ENCODE measurements at places on chromosomes 2 and 18.

DNA sequence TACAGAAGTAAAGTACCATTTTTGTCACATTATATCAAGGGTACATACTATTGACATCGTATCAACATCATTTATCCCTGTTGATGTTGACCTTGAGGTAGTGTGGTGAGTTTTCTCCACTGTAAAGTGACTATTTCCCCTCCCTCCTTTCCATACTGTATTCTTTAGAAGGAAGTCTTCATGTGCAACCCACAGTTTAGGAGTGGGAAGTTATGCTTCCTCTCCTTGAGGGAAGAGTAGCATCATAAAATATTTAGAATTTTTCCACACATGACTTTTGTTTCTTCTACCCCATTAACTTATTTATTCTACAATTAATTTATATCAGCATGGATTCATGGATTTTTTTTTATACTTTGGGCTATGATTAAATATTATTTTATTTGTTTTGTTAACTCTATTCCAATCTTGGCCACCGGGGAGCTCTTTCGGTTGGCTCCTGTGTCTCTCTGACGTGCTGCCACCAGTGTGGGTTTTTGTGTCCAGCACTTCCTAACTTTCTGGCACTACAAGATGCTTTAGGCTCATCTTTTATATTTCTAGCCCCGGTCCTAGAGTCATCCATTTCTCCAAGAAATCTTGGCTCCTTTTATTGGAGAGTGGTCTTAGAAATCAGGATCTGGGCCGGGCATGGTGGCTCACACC, 19.0 kb downstream of the AQP12B start:
- DNase-seq = no peak

DNA sequence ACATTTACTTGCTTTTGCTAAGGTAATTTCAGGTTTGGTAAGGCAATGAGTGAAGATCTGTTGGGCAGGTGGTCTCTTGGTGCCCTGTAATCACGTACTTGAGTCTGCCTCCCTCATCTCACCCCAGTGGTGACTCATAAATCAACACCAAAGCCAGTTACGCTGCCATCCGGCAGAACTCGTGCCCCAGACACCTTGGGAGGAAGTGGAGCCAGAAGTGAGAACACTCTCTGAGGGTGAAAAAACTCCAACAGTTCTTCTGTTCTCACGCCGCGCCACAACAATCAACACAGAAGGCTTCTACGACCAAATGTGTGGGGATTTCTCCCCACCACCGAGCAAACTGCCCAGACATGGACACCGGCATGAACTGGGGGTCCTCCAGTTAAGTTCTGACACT, 206.2 kb downstream of the ARL4C start:
- DNase-seq = no peak

GRCh38 chr2:67616749-67617148, 219.6 kb downstream of the ETAA1 start:
- no peak for DNase-seq

GRCh38 chr2:237068005-237068576, 17.6 kb upstream of the COPS8 start:
- no peak for DNase-seq

DNA sequence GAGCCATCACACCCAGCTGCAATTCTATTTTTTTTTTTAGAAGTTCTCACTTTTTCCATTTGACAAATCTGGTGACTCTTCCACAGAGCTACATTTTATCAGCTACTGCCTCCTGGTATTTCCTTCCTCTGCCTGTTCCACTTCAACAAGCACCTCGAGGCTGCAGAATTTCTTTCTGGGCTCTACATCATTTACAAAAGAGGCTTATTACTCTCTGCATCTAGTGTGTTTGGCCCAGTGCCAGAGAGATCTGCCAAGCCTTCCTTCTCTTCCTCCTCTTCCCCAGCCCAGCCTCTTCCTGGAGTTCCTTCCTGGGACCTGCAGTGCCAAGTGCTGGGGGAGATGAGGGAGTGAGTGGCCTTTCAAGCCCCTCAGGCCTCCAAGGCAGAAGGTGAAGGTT, 119.6 kb upstream of the ITGA6 start:
- DNase-seq = no peak

DNA sequence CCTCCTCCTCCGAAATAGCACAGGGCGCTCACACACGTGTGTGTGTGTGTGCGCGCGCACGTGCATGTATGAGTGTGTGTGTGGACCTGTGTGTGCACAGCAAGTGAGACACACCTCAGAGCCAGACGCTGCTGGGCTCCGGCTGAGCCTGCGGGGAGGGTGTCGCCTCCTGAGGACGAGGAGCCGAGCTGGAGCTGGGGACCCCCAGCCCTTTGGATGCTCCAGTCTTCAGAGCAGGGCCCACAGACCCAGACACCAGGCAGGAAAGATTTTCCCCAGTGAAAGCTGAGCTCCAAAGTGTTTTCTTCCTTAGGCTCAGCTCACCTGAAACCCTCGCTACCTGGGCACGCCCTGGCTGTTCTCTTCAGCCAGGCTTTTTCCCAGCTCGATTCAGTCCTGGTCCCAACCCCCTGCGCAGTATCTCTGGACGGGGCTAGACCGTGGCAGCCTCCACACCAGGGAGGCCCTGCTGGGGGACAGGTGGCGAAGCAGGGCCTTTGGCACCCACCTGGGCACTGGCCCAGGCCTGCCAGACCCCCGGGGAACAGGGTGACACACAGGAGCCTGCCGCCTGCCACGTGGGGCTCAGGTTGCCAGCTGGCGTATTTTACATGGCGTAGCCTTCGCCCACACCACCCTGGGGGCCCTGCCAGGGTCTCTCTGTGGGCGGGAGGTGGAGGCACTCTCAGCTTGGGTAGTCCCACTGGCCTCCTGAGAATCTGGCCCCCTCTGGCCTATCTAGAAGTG, 36.2 kb downstream of the PDIA6 start:
- no peak for DNase-seq

DNA sequence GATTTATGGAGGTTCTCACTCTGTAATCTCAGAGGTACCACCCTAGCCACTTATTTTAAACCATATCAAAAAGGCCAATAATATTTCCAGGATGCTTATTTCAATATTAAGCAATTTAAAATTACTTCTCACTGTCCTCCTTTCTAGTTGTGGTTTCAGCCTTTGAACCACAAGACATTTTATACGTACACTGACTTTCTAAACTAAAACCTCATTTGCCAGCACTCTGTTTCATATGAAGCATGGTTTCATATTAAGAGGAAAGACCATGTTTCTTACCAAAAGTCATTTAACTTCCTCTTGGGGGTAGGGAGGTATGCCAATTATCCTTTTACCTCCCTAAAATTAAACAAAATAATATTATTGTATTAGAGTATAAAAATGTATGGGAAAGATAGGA, 399.8 kb downstream of the CDH7 start:
- DNase-seq = no peak

GRCh38 chr18:50218432-50219197, 23.7 kb upstream of the MYO5B start:
- no peak for DNase-seq

GRCh38 chr18:48135436-48135966, 205.0 kb upstream of the SMAD2 start:
- DNase-seq = no peak

DNA sequence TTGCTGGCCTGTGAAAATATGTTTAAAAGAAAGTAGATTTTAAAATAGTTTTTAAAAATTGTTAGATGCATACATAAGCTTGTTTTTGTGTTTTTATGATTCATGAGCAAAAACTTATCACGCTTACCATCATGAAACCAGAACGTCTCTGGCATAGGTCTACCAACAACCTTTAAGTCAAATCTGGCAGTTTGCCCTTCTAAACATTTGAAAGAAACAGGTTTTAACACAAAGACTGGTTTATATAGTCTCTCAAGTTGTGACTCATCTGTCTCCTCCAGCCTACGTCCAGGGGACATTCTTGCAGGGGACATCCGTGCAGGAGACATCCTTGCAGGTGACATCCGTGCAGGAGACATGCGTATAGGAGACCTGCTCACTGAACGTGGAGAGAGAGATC, 29.6 kb downstream of the TTN start:
- DNase-seq = no peak

- no peak for DNase-seq
Measured at GRCh38 chr2:20181761-20182160, 43.2 kb downstream of the SDC1 start.

DNA sequence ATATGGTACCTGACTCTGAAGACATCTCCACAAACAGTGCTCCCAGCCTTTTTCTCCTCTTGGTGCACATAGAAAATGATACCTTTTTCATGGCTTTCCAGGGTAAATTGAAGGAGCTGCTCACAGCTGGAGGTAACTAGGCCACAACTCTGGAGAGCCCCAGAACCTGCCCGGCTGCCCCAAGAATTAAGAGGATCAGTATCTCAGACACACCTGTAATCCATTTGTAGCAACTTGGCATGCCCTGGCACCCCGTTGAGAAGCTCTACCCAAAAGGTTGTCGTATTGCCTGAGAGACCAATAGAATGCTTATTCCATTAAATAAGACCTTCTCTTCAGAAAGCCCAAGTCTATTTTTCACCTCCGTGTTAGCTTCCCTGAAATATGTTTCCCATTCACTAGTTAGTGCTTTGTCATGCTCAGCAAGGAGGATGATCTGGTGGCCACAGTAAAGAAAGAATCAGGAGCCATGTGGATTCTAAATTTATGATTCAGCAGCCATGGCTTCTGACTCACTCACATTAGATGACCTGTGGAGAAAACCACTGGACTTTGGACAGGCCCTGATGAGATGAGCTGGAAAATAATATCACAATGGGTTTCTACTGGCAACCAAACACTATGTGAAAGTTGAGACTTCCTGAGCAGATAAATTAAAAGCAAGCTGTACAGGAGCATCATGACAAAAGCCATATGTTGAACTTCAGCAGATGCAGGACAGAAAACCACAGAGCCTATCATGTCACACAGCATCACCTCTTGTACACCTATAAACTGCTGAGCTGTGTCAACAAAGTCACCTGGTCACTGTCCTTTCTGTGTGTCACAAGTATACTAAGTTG, 253.3 kb upstream of the OSR1 start:
- DNase-seq = no peak

DNA sequence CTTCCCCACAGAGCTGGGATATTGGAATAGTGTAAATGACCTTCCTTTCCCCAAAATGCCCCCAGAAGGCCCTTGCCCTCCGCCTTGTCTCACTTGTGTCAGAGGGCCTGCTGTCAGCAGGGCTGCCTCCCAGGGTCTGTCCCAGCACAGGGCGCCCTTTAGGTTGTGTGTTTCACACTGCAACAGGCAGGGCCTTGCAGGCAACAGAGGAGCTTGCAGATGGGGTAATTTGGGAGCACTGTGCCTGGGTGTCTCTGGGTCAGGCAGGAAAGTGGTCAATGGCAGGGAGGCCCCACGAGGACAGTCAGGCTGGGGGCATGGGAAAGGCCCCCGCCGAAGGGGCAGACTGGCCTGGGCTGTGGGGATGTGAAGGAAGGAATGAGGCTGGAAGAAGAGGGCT, 130.7 kb downstream of the ASB1 start:
- DNase-seq = no peak

- DNase-seq = no peak
Measured at GRCh38 chr2:126881591-126881990, 17.1 kb upstream of the TEX51 start.

DNA sequence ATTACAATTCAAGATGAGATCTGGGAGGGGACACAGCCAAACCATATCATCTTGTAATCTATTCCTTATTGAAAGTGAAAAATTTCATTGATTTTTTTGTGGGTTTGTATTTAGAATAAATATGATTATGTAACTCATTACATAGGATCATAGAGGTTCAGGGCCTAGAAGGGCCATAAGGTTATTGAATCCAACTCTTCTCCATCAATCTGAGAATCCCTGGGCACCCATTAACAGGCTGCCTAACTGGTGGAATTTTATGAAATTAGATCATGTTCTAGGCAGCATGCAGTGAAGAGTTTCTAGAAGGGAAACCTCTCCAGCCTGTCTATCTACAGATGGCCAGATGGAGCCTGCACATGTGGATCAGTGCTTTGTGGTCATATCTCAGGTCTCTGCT, 6.3 kb upstream of the APOB start:
- DNase-seq = no peak

GRCh38 chr2:5914811-5915611, 222.8 kb downstream of the SOX11 start:
- DNase-seq = peak; percentile 94

- no peak for DNase-seq
Measured at GRCh38 chr2:8285081-8285480, 396.8 kb upstream of the ID2 start.

- no peak for DNase-seq
Measured at GRCh38 chr18:79191418-79191817, 122.2 kb downstream of the ATP9B start.

DNA sequence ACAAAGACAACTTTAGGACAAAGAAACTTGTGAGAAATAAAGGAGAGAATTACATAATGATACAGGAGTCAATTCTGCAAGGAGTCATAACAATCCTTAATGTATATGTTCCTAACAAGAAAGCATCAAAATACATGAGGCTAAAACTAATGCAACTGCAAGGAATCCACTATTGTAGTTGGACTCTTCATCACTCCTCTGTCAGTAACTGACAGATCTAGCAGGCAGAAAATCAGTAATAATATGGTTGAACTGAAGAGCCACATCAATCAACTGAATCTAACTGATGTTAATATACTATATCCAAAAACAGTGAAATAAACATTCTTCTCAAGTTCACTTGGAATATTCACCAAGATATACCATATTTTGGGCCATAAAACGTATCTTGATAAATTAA, 1806.4 kb upstream of the CELF4 start:
- no peak for DNase-seq

- DNase-seq = no peak
Measured at GRCh38 chr2:18825838-18826237, 236.5 kb upstream of the NT5C1B start.

- no peak for DNase-seq
Measured at GRCh38 chr2:45889053-45889452, 237.6 kb downstream of the PRKCE start.

Measured in retinal pigment epithelial cell (primary cell).